Jurkat, Clone E6-1 (cell line): ENCODE measurements at places on chromosomes 2 and 18.

GRCh38 chr2:155393406-155393805 lies 694.9 kb downstream of the KCNJ3 start:
- no peak for DNase-seq

- no peak for DNase-seq
These were observed 33.0 kb upstream of the PPP1R1C start for GRCh38 chr2:181952404-181953226.

DNA sequence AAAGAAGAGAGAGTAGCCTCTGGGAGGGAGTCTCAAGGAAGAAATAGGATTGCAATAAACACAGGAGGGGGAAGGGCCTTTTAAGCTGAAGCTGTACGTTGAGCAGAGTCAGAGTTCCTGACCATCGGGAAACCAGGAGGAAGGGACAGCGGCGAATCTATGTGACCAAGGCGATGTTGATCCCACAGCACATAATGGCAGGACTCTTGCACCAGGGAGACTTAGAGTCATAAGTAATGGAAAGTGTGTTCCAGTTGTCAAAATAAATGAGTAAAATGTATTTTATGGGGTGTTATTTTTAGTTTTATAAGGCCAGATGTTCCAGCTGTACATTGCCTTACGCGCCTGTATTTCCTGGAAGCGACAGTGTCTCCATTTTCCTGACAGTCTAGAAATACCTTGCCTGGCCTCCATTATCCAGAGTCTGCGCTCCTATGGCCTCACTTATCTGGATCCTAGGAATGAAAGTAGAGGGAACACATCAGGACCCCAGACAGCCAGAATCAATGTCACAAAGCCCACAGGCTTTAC lies 152.8 kb upstream of the COPS8 start:
- DNase-seq, result no peak

DNA sequence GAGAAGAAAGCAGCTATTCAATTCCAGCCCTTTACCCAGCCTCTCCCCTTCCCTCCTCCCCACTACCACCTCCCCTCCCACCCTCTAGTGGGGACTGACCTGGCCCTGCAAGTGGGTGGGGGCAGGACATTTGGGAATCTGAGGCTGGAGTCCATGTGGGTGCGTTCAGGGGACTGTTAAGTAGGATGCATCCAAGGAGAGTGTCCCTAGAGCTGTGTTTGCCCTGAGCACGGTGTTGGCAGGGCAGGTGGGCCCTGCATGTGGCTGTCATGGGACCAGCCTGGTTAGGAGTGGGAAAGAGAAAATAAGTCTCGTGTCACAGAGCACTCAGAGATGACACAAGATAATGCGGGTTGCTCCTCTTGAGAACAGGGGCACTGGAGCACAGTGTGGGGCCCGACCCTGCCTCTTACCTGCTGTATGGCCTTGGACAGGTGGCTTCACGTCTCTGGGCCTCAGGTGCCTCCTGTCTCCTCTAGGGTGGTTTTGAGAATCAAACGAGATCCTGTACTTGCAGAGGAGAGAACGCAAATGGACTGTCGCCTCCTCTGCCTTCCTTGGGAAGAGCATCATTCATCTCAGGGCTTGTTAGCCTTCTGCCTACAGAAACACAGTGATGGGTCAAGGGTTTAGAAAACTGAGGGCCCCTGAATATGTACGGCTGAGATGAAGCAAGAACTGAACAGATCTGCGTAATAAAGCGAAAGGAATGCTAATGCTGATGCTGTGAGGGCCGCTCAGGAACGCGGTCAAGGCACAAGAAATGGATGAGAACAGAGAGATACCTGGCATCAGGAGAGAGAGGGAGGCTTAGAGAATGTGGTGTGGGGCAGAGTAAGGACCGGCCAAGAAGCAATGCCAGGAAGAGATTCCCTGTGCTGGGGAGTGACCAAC lies 187.7 kb upstream of the HAAO start:
- DNase-seq, result no peak

- DNase-seq, result peak; percentile 15
These were observed 8.5 kb downstream of the RAB17 start for GRCh38 chr2:237581751-237582746.

DNA sequence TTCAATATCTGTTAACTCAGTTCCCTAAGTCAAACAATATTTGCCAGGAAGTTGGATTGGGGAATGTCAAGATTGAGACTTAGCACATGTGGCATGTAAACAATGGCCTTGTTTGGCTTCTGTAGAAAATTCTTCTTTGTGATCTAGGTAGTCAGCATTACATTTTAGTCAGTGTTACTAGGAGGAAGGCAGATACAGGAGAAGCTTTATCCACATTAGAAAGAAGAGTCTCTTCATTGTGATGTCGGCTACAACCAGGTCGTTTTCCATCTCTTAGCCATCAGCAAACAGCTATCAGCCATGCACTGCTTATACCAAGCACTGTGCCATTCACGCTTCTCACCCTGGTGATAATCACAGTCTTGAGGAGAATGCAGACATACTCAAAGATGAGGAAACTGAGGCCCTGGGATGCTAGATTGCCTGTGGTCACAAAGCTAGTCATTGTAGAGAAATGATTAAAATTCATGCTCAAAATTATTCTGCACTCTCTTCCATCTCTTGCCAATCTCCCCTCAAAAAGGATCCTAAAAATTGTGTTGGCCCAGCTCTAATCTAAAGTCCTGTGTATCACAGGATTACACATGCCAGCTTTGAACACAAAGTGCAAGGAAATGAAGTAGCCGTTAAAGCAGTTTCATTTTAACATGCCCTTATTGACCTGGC lies 3.2 kb downstream of the GALNT5 start:
- no peak for DNase-seq

GRCh38 chr2:109517118-109517889 lies 96.5 kb downstream of the SEPTIN10 start:
- no peak for DNase-seq

DNA sequence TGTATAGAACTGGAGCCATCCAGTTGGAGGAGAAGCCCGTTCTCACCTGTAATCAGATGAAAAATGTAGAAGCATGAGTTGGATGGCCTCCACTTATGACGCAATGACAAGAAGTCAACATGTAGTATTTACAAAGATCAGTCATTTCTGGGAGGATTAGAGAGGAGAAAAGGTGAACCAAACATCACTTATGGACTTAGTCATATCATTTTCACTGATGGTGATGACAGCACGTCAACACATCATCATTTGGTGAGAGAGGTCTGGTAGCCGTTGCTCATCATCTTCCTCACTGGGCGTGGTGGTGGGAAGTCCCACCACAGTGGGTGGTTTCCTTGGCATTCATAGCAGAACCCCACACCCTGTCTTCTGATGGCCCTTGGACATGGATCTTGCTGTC lies 264.2 kb upstream of the EPAS1 start:
- no peak for DNase-seq

DNA sequence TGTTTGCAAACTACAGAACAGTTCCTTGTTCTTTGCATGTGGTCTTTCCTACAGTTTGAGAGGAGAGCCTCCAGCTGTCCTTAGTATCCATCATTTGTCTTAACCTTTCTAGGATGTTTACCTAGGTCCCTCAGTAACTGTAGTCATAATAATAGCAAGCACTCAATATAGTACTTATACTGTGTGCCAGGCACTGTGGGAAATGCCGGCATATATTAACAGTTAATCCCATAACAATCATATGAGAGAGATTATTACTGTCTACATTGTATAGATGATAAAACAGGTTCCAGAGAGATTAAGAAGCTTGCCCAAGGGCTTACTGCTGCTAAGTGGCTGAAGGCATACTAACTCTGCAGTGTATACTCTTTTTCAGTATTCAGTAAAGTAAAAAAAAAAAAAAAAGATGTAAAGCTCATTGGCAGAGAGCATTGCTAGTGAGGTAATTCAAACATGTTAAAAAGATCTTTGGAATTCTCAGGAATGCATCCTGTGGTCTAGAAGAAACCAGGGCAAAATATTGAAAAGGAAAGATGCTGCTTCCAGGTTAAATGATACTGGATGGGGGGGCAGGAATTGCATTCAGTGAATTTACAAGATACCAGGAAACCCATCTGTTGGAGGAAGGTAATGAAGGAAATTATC lies 72.3 kb downstream of the SPTBN1 start:
- DNase-seq, result no peak

DNA sequence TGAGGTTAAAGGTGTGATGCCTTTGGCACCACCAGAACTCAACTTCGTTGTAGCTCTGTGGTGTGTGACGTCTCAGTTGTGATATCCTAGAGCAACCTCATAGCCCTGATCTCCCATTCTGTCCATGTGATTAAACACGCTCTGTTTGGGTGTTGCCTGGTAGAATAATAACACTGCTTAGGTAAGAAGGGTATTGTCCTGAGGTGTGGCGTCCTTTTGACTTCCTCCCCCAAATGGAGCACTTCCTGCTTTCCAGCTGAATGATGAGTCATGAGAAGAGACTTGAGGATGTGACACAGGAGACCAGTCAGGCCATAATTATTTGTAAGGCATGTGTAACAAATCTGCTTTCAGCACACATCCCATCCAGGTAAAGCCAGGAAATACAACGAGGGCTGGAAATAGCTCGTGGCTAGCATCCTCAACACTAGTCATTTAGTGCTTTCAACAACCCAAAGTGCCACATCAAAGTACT lies 100.7 kb downstream of the RAPGEF4 start:
- no peak for DNase-seq

- no peak for DNase-seq
These were observed 391.7 kb downstream of the PTPRM start for GRCh38 chr18:7958897-7959146.

GRCh38 chr2:173427887-173428668 lies 73.4 kb downstream of the CDCA7 start:
- DNase-seq, result no peak

DNA sequence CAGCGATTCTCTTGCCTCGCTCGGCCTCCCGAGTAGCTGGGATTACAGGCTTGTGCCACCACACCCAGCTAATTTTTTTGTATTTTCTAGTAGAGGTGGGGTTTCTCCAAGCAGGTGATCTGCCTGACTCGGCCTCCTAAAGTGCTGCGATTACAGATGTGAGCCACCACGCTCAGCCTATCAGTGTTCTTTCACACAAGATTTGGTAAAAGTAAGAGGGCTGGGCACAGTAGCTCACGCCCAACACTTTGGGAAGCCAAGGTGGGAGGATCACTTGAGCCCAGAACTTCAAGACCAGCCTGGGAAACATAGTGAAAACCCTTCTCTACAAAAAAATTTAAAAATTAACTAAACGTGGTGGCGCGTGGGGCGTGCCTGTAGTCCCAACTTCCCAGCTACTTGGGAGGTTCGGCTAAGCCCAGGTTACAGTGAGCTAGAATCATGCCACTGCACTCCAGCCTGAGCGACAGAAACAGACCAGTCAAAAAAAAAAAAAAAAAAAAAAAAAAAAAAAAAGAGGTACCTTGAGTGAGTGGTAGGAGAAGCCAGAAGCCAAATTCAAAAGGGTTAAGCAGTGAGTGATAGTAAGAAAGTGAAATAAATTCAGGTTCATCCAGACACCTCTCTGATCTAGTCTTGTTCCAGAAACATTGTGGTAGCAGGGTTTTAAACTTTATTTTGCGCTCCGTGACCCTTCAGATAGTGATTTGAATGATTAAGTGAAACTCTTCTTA lies 981 bp downstream of the MRPL53 start:
- DNase-seq, result no peak

- no peak for DNase-seq
These were observed 106.4 kb upstream of the SMIM21 start for GRCh38 chr18:75533950-75534349.

DNA sequence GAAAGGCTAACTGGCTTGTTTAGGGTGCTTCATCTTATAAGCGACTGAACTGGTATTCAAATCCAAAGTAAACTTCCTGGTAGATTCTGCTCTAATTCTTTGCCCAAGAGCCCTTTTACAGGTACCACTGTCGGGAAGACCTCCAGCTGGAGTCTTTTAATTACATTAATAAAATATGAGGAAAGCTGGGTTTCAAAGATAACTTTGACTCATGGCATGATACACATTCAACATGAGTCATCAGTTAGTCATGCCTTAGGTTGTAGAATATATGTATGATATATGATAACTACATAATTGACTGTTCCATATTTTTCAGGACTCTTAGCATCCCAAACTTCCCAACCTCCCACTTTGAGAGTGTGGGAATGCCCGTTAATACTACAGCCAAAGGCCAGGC lies 32.3 kb downstream of the ZCCHC2 start:
- no peak for DNase-seq
